ENCODE measurements at places on chromosomes 12 and 14. TPM values are rescaled to one million over a fixed set of nuclear protein-coding genes. Genes with fewer than 3 reads are reported as not detected.

DNA sequence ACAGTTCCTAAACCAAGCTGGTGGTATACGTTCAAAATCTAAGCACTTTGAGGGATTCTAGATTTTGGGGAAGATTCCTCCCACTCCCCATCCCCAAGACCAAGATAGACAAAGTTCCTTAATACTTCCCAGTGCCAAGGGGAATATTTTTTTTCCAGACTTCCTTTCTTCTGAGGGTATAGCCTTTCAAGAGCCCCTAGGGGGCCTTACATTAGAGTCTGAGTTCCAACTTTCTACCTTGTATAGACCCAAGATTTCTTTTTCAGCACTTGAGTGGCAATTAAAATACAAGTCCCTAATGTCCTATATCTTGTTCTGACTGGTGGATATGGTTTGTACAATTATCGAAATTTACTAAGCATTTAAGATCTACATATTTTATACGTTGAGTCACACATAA lies 28.7 kb upstream of the SOS2 start:
- H3K4me1 ChIP-seq: peaks cover 3% of the 10 kb centered on the region
- H3K27ac ChIP-seq: no peak overlapping the region
- H3K4me3 ChIP-seq: no peak overlapping the region
- DNase-seq: no peak
- peaks cover 12% of the 10 kb centered on the region for H3K36me3 ChIP-seq

DNA sequence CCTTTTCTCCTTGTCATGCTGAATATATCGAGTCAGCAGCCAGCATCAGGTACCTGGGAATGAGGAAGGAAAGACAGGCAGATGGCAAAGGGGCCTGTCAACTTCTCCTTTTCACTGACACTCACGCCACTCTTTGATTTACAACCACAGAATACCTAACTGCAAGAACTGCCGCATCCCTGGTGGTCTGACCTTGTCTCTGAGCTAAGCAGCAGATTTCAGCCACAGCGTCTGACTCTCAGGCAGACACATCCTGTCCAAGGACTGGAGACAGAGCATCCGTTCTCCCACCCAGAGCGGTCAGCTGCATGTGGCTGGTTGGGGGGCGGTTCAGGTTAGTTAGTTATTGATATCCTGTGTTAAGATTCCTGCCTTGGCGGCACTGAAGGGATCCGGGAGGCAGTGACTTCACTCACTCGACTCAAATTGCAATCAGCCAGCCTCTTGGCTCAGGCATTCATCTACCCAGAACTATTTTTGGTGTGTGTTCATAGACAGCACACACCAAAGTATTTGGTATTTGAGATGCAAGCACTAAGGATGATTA lies 11.2 kb upstream of the MAP1LC3B2 start:
- H3K4me1 ChIP-seq: peaks cover 2% of the 10 kb centered on the region
- no peaks in the 10 kb centered on the region for H3K36me3 ChIP-seq
- H3K27me3 ChIP-seq: peaks cover 8% of the 10 kb centered on the region

The TMEM233 gene
- total RNA-seq: not detected

The SLC6A15 gene
- not detected for total RNA-seq

DNA sequence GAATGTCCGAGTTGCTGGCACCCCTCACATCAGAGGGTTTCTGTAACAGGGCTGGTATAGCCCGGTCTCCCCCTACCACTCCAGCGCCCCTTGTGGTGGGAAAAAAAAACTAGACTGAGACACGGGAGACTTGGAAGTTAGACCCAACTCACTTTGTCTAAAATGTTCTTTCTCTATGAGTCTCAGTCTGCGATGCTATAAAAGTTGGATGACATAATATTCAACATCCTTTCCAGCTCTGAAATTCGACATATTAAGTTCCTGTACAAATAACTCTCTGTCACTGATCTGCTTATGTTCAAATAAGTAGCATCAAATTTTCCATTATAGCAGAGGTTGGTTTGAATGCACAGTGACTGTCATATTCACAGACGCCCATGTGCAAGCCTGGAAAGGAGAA lies 25.7 kb upstream of the TC2N start:
- DNase-seq: no peak
- peak overlapping the region; percentile 39 for H3K27ac ChIP-seq
- no peaks in the 10 kb centered on the region for H3K36me3 ChIP-seq
- H3K27me3 ChIP-seq: no peaks in the 10 kb centered on the region
- H3K4me1 ChIP-seq: peaks cover 44% of the 10 kb centered on the region

- H3K27ac ChIP-seq: no peak overlapping the region
- DNase-seq: no peak
- no peak overlapping the region for H3K4me3 ChIP-seq
These were observed 78.0 kb upstream of the TMTC2 start for GRCh38 chr12:82608706-82609105.

GRCh38 chr14:61659582-61659981 lies 35.7 kb upstream of the HIF1A start:
- no peak overlapping the region for H3K4me3 ChIP-seq
- no peaks in the 10 kb centered on the region for H3K27me3 ChIP-seq
- peaks cover 71% of the 10 kb centered on the region for H3K4me1 ChIP-seq
- peaks cover 19% of the 10 kb centered on the region for H3K36me3 ChIP-seq
- DNase-seq: no peak

GRCh38 chr12:82366197-82366596 lies 7.9 kb downstream of the METTL25 start:
- peaks cover 13% of the 10 kb centered on the region for H3K36me3 ChIP-seq
- no peak for DNase-seq
- H3K4me1 ChIP-seq: no peaks in the 10 kb centered on the region
- no peak overlapping the region for H3K27ac ChIP-seq
- H3K27me3 ChIP-seq: no peaks in the 10 kb centered on the region

GRCh38 chr12:88876857-88877256 lies 296.6 kb upstream of the KITLG start:
- no peaks in the 10 kb centered on the region for H3K36me3 ChIP-seq
- H3K4me3 ChIP-seq: no peak overlapping the region
- H3K4me1 ChIP-seq: no peaks in the 10 kb centered on the region
- H3K27me3 ChIP-seq: peaks cover 2% of the 10 kb centered on the region
- H3K27ac ChIP-seq: no peak overlapping the region
- DNase-seq: no peak

GRCh38 chr12:102685172-102685571 lies 204.8 kb upstream of the IGF1 start:
- H3K4me3 ChIP-seq: no peak overlapping the region
- no peak overlapping the region for H3K27ac ChIP-seq
- no peaks in the 10 kb centered on the region for H3K36me3 ChIP-seq
- no peak for DNase-seq
- H3K4me1 ChIP-seq: no peaks in the 10 kb centered on the region

DNA sequence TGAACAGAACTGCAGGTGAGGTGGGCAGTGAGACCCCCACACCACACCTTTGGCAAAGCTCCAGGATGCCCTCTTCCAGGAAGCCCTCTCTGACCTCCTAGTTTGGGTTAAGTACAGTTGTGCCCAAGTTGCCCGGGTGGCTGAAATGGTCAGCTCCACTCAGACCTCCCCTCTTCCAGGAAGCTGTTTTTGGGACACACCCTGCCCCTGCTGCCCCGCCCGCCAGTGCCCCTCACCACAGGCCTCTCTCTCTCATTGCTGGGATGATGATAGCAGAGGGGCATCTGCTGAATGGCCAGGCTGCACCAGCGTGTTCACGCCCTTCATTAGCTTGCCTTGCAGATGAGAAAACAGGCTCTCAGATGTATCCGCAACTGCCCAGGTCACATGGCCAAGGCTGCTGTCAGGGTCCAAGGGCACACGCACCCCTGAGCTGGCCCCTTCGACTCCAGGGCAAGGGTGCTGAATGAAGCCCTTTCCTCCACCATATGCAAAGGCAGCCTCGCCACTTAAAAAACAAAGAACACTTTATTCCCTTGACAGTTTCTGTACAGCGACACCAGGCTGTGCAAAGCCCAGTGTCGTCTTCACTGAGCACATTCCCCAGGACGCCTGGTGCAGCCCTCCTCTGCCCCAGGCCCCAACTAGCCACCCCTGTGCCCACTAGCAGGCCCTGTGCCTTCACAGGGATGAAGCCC lies 15.5 kb downstream of the SLC25A29 start:
- no peak for DNase-seq
- peaks cover 4% of the 10 kb centered on the region for H3K4me1 ChIP-seq
- H3K36me3 ChIP-seq: no peaks in the 10 kb centered on the region
- H3K4me3 ChIP-seq: no peak overlapping the region
- no peaks in the 10 kb centered on the region for H3K27me3 ChIP-seq

GRCh38 chr12:108805136-108805535 lies 52.2 kb downstream of the SSH1 start:
- no peak overlapping the region for H3K27ac ChIP-seq
- H3K4me3 ChIP-seq: no peak overlapping the region
- no peaks in the 10 kb centered on the region for H3K27me3 ChIP-seq
- H3K4me1 ChIP-seq: peaks cover 9% of the 10 kb centered on the region
- DNase-seq: no peak

The GALC gene
- total RNA-seq: 11.1 TPM

- no peak overlapping the region for H3K27ac ChIP-seq
- H3K4me1 ChIP-seq: peaks cover 1% of the 10 kb centered on the region
- peaks cover 2% of the 10 kb centered on the region for H3K27me3 ChIP-seq
- DNase-seq: no peak
- no peak overlapping the region for H3K4me3 ChIP-seq
These were observed 42.6 kb upstream of the LIMA1 start for GRCh38 chr12:50325890-50326391.

GRCh38 chr12:101501410-101501995 lies 26.4 kb downstream of the SPIC start:
- H3K27ac ChIP-seq: no peak overlapping the region
- no peaks in the 10 kb centered on the region for H3K36me3 ChIP-seq
- peaks cover 3% of the 10 kb centered on the region for H3K27me3 ChIP-seq
- H3K4me1 ChIP-seq: no peaks in the 10 kb centered on the region
- DNase-seq: no peak

DNA sequence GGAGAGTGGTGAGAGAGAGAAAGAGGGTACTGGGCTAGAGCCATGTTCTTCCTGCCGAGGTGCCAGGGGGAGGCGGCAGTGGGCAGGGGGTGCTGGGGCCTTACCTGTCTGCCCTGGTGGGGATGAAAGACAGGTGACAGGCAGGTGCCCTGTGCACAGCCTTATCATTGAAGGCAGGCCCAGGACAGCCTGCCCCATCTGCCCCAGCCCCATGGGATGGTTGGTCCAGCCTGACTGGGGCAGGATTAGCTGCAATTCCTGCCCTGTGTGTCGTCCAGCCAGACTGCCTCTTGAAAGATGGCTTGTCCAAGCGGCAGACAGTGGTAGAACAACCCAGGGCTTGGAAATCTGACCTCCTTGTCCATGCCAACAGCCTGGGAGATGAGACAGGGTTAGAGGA lies 67.2 kb downstream of the TSPAN11 start:
- no peaks in the 10 kb centered on the region for H3K27me3 ChIP-seq
- no peak overlapping the region for H3K4me3 ChIP-seq
- DNase-seq: no peak
- H3K4me1 ChIP-seq: no peaks in the 10 kb centered on the region

Measured in activated T-helper 2 cell treated with anti-CD3 and anti-CD28 coated beads, Interferon-gamma antibody, Interleukin-2, Interleukin-4, amounts not matched to agents 10 μg/mL and 5 μg/mL and 100 μg/mL, durations not matched to agents 14 hours and 24 hours and 36 hours (primary cell).